ENCODE measurements at places on chromosomes 11 and 22.

- H3K4me1 ChIP-seq: peaks cover 7% of the 10 kb centered on the region
- H3K27ac ChIP-seq: no peak overlapping the region
- no peaks in the 10 kb centered on the region for H3K27me3 ChIP-seq
- H3K36me3 ChIP-seq: no peaks in the 10 kb centered on the region
- no peak overlapping the region for H3K4me3 ChIP-seq
- DNase-seq: no peak
Observed at GRCh38 chr11:110087812-110088534, 5.2 kb upstream of the ZC3H12C start.

DNA sequence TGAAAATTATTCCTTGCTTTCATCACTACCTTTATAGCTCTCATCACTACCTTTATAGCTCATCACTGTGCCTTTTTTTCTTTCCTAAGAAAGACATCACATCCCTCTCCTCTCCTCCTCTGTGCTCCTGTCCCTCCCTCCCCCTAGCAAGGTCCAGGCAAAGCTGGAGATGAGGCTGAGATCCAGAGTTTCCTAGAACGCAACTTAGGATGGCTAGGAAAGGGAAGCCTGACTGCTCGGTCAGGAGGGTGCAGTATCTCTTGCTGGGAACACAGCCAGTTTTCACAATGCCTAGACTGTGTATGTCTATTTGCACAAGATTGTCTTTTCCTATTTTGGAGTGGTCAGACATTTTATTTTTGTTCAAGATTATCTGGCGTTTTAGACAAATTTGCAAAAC, 24.7 kb downstream of the TUB start:
- H3K27me3 ChIP-seq: no peaks in the 10 kb centered on the region
- no peaks in the 10 kb centered on the region for H3K4me1 ChIP-seq
- peaks cover 47% of the 10 kb centered on the region for H3K36me3 ChIP-seq

GRCh38 chr11:122045181-122045586, 70.8 kb downstream of the BLID start:
- peaks cover 2% of the 10 kb centered on the region for H3K36me3 ChIP-seq
- no peaks in the 10 kb centered on the region for H3K4me1 ChIP-seq
- H3K27ac ChIP-seq: no peak overlapping the region

DNA sequence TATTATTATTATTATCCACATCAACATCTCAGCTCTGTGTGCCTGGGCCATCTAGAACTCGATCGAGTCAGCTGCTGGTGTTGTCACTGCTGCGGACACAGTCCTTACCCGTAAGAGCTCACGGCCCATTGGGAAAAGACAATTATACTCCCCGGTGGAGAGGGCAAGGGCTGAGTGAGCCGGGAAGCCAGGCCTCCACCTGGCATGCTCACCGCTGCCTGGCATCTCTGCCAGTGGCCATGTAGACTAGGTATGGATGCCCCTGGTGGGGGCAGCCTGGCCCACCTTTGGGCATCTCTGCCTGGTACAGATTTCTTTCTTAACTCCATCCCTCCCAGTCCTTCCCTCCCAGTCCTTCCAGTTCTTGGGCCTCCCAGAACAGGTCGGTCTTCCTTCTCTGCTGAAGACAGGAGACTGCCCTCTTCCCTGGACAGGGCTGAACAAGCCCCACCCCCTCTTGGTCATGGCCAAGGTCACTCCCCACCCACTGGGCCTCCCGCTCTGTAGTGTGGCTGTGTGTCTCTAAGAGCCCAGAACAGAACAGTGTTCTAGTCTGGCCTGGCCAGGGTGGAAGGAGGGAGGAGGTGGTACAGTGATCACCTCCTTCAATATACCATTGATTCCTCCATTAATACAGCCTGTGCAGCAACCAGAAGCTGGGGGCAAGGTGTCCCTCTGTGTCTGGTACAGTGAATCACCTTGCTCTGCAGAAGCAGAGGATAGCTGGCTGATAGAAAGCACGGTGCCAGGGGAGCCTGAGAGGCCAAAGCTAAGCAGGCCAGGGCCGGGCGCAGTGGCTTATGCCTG, 57.7 kb downstream of the FLRT1 start:
- no peak for DNase-seq
- H3K4me1 ChIP-seq: peaks cover 99% of the 10 kb centered on the region
- H3K4me3 ChIP-seq: no peak overlapping the region
- peaks cover 2% of the 10 kb centered on the region for H3K27me3 ChIP-seq
- H3K27ac ChIP-seq: no peak overlapping the region

- peaks cover 8% of the 10 kb centered on the region for H3K4me1 ChIP-seq
- peaks cover 38% of the 10 kb centered on the region for H3K36me3 ChIP-seq
- H3K27ac ChIP-seq: no peak overlapping the region
- DNase-seq: no peak
Observed at GRCh38 chr11:125464270-125464662, 31.8 kb downstream of the FEZ1 start.

DNA sequence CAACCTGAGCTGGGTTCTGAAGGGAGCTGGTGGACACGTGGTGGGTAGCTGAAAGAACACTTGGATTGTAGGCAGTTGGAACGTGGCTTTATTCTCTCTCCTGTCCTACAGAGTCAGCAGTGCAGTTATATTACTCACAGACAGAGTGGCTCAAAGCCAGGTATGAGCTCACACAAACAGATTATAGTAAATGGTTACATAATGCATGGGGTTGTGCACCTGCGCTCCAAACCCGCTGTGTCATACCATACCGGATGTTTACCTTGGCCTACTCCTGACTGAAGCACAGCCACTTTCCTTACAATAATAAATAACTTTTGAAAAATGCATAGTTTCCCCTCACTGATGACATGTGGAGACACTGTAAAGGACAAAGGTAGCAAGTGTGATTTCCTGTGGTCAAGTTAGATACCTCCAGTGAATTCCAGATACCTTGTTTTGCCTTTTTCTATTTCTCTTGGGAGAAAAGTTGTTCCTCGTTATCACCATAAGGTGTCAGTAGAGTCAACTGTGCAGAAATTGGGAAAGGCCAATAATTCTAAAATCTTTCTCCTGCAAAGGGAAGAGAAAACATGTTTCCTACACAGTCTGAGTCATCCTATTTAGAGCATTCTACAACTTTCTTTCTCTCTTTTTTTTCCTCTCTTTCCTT, 13.5 kb downstream of the MS4A6A start:
- no peak overlapping the region for H3K4me3 ChIP-seq
- no peak for DNase-seq
- no peaks in the 10 kb centered on the region for H3K36me3 ChIP-seq

GRCh38 chr11:34614344-34615104, 6.4 kb upstream of the EHF start:
- H3K27ac ChIP-seq: no peak overlapping the region
- no peaks in the 10 kb centered on the region for H3K36me3 ChIP-seq
- H3K4me3 ChIP-seq: no peak overlapping the region
- no peak for DNase-seq
- no peaks in the 10 kb centered on the region for H3K4me1 ChIP-seq
- no peaks in the 10 kb centered on the region for H3K27me3 ChIP-seq

- H3K4me3 ChIP-seq: no peak overlapping the region
- peaks cover 9% of the 10 kb centered on the region for H3K4me1 ChIP-seq
- H3K36me3 ChIP-seq: peaks cover 48% of the 10 kb centered on the region
- H3K27ac ChIP-seq: no peak overlapping the region
Observed at GRCh38 chr11:78197816-78198215, 9.1 kb downstream of the USP35 start.

GRCh38 chr11:58845386-58845785, 882 bp upstream of the GLYATL2 start:
- no peak overlapping the region for H3K4me3 ChIP-seq
- no peaks in the 10 kb centered on the region for H3K27me3 ChIP-seq
- no peak for DNase-seq
- H3K27ac ChIP-seq: no peak overlapping the region

DNA sequence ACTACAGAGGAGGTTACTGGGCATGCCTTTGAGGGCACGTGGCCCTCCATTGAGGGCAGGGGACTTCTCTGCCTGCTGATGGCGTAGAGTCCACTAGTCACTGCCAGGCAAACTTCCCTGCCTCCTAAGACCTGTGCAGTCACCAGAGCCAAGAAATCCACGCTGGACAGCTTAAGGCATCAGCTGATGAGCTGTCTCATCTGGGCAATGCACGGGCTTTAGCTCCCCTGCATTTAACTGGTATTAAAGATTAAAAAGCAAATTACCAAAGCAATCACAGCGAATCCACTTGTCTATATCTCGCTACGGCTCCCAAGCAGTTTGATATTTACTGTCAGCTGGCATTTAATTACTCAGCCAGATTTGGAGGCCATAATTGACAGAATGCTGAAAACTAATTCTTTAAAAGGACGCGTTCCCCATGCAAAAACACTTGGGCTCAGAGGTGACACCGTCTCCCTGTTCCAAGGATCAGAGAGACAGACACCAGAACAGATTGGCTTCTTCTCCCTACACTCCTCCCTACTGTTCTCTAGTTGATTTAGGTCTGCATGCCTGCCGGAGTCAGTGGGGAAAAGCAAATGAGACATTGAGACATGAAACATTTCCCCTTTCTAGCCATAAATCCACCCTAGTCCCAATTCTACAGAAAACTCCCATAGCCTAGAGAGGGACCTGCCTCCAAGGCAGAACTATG, 68.5 kb downstream of the SPATA19 start:
- H3K36me3 ChIP-seq: no peaks in the 10 kb centered on the region
- H3K27ac ChIP-seq: no peak overlapping the region
- peaks cover 10% of the 10 kb centered on the region for H3K4me1 ChIP-seq
- no peak for DNase-seq

DNA sequence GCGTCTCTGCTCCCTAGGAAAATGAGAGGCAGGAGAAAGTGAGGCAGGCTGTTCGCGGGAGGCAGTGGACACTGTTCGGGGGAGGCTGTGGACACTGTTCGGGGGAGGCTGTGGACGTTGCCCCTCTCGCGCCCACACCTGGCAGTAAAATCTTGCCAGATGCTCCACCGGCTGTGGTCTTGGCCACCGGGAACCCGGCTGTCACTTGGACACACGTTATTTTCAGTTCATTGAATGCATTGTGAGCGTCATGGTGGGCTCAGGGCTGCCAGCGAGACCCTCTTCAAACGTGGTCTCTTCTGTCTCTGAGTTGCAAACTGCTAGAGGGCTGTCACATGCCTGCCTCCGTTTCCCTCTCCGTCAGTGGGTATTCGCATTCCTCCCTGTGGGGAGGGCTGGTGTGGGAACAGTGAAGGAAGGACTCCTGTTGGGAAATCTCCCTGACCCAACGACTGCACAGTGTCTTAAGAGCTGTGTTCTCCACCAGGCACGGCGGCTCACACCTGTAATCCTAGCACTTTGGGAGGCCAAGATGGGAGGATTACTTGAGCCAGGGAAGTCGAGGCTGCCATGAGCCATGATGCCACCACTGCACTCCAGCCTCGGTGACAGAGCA, 1.4 kb downstream of the PRR5 start:
- H3K4me1 ChIP-seq: peaks cover 42% of the 10 kb centered on the region
- peak overlapping the region; percentile 29 for H3K4me3 ChIP-seq
- peak; percentile 25 for DNase-seq
- H3K36me3 ChIP-seq: peaks cover 16% of the 10 kb centered on the region
- peaks cover 17% of the 10 kb centered on the region for H3K27me3 ChIP-seq

GRCh38 chr11:44840085-44840478, 110.6 kb downstream of the TP53I11 start:
- DNase-seq: no peak
- H3K36me3 ChIP-seq: no peaks in the 10 kb centered on the region
- H3K4me3 ChIP-seq: no peak overlapping the region
- no peak overlapping the region for H3K27ac ChIP-seq

- H3K36me3 ChIP-seq: no peaks in the 10 kb centered on the region
- H3K27me3 ChIP-seq: no peaks in the 10 kb centered on the region
- H3K27ac ChIP-seq: no peak overlapping the region
- H3K4me1 ChIP-seq: no peaks in the 10 kb centered on the region
- no peak for DNase-seq
Observed at GRCh38 chr11:11640996-11641395, 19.2 kb upstream of the GALNT18 start.

DNA sequence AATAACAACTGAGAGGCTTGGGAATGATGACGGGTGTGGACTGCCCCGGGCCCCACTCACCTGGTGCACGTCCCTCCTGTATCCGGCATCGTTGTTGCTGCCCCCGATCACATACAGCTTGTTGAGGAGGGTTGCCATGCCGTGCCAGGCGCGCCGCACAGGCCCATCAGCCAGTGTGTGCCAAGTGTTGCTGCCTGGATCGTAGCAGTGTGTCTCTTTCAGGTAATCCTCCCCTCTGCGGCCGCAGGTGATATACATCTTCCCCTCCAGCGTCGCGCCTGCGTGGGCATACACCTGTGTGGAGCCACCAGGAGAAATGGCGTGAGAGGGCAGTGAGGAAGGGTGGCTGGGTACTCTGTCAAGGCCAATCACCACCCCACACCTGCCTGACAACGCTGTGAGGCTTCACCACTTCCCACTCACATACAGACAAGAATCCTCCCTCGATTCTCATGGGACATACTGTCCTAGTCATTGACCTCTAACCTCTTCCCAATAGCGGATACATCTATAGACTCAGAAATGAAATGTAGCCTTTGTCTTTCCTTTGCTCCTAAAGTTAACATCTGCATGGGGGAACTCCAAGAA, 8.9 kb upstream of the SCARF2 start:
- H3K36me3 ChIP-seq: peaks cover 61% of the 10 kb centered on the region
- H3K27ac ChIP-seq: no peak overlapping the region
- H3K4me3 ChIP-seq: no peak overlapping the region
- H3K4me1 ChIP-seq: peaks cover 3% of the 10 kb centered on the region
- no peak for DNase-seq

GRCh38 chr22:35312198-35313059, 12.7 kb downstream of the TOM1 start:
- H3K36me3 ChIP-seq: peaks cover 14% of the 10 kb centered on the region
- H3K27ac ChIP-seq: no peak overlapping the region
- no peak overlapping the region for H3K4me3 ChIP-seq
- no peaks in the 10 kb centered on the region for H3K27me3 ChIP-seq

- H3K27ac ChIP-seq: no peak overlapping the region
- no peak overlapping the region for H3K4me3 ChIP-seq
- no peak for DNase-seq
- H3K27me3 ChIP-seq: no peaks in the 10 kb centered on the region
- no peaks in the 10 kb centered on the region for H3K4me1 ChIP-seq
Observed at GRCh38 chr11:87437844-87438223, 400.1 kb downstream of the TMEM135 start.

GRCh38 chr22:49566141-49566541, 261.5 kb downstream of the BRD1 start:
- no peak for DNase-seq
- peaks cover 9% of the 10 kb centered on the region for H3K4me1 ChIP-seq
- no peaks in the 10 kb centered on the region for H3K27me3 ChIP-seq
- H3K36me3 ChIP-seq: no peaks in the 10 kb centered on the region
- no peak overlapping the region for H3K27ac ChIP-seq

DNA sequence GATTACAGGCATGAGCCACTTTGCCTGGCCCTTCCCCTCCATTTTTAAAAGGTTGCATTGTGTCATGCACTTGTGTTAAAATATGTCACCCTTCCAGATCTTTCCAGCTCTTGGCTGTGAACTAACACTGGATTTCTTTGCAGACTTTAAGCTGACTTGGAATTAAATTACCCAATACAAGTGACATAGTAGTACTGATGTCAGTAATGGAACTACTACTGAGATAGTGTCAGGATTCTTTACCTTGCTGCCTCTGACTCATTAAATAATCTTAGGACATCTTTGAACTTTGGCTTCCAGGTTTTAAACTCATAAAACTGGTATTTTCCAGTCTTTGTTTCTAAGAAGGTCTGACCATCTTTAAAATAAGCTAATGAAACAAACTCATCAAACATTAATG, 51.8 kb upstream of the OR4B1 start:
- no peaks in the 10 kb centered on the region for H3K27me3 ChIP-seq
- no peak for DNase-seq
- H3K4me1 ChIP-seq: peaks cover 8% of the 10 kb centered on the region
- H3K4me3 ChIP-seq: no peak overlapping the region
- peaks cover 15% of the 10 kb centered on the region for H3K36me3 ChIP-seq
- H3K27ac ChIP-seq: no peak overlapping the region
